C1 segment of cervical spinal cord (tissue), 14 donors: ENCODE measurements at places on chromosomes 13 and 19.

DNA sequence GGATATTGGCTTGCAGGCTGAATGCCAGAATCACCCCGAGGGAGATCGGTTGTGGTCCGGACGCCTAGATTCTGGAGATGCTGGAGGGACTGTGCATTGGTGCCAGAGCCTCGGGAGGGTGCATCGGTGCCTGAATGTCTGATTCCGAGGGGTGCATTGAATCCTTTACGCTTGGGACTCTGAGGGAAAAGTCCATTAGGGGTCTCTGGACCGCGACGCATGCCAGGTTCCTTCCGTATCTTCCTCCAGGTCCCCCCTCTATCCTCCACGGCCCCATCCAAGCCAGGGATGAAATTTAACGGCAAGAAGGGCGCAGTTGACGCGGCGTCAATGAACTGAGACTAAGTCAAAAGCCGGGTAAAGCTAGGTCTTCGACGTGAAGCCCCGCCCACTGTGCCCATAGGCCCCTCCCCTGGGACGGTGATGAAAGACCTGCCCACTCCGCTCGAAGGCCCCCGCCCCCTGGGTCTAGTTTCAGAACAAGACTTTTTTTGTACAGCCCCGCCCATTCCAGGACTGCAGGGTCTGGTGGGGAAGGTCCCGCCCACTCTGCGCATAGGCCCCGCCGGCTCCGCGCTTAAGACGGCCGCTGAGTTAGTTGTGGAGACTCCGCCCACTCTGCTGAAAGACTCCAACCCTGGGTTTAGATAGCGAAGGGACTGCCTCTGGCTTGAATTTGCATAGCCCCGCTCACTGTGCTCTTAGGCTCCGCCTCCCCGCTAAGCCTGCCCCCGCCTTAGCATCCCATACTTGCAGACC lies 737 bp downstream of the ZNF575 start:
- peak; percentile 86 for DNase-seq

GRCh38 chr13:44903574-44903985 lies 85.7 kb downstream of the NUFIP1 start:
- DNase-seq, result peak; percentile 9

GRCh38 chr19:50819636-50820035 lies 4.0 kb downstream of the KLK1 start:
- no peak for DNase-seq

DNA sequence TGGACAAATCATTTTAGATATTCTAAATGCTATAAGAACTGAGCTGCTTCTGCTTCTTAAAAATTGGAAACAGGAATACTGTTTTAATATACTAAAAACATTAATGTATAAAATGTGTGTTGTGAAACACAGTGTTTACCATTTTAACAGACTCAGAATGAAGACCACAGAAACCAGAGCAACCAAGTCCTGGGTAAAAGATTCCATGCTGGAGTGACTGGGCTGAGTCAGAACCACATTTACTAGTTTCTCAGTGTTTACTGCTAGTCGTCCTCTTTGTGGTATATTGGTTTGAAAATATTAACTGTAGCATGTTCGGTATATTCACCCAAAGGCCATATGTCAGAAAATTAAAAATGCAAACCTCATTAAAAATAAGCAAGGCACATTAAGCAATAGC lies 31.9 kb downstream of the ANKRD10 start:
- no peak for DNase-seq

GRCh38 chr13:33758113-33758512 lies 59.8 kb upstream of the RFC3 start:
- no peak for DNase-seq

GRCh38 chr13:103935117-103935516 lies 868.9 kb upstream of the SLC10A2 start:
- DNase-seq, result no peak

DNA sequence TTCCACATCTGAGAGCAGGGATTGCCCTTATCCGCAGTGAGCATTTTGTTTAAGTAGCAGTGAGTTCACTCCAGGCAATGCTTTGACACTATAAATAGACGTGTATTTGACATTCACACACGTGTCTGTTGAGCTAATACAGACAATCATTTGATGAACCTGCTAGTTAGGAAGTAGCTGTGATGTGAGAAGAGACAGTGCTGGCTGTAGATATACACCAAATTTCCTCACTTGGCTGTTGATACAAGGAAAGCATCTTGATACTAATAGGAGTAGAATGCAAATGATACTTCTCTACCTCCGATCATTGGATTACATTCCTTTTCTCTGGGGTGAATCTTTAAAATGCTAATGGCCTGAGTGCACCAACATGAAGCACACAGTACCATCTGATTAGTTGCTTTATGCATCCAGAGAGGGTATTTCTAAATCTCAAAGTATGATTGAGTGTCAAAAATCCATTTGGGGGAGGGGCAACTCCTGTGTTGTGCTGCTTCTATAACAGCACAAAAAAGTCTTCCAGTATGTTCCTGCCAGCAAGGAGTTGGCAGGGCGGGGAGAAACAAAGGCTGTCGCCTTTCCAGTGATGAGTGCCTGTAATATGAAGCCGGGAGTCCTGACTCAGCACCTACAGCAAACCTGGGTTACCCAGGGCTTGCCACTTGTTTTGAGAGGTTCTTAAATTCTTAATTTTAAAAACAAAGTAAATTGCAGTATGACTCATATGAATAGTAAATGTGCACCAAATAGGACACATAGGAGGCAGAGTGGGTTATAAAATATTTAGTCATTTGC lies 7.0 kb downstream of the CUL4A start:
- peak; percentile 37 for DNase-seq

- no peak for DNase-seq
Measured at GRCh38 chr13:51726446-51727193, 77.3 kb downstream of the DHRS12 start.

DNA sequence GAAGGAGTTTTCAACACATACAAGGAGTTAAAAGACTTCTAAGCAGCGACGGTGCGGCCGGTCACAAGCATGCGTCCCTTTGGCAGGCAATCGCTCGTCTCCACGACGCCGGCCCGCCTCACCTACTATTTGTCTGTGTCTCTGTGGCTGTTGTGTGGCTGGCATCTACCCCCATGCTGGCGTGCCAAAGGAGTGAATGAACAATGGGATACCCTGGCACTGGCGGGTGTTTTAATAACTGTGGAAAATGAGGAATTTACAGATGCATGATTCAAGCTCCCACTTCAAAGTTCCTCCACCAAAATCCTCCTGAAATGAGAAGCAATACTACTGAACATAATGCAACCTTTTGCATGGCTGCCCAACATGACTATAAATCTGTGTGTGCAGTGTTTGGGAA lies 176.6 kb downstream of the KLF5 start:
- DNase-seq, result no peak

GRCh38 chr13:114151031-114151430 lies 18.6 kb upstream of the RASA3 start:
- DNase-seq, result no peak

GRCh38 chr13:99351772-99352171 lies 44.6 kb upstream of the GPR183 start:
- DNase-seq, result no peak

GRCh38 chr19:18541992-18542940 lies 1.1 kb downstream of the FKBP8 start:
- DNase-seq, result no peak

DNA sequence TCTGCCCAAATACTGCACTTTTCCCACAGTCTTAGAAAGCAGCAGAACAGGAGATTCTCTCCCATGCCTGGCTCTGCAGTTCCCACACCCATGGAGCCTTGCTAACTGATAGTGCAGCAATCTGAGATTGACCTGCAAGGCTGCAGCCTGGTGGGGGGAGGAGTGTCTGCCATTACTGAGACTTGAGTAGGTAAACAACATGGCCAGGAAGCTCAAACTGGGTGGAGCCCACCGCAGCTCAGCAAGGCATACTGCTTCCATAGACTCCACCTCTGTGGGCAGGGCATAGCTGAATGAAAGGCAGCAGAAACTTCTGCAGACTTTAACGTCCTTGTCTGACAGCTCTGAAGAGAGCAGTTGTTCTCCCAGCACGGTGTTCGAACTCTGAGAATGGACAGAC lies 358.5 kb upstream of the PCDH9 start:
- DNase-seq, result no peak

DNA sequence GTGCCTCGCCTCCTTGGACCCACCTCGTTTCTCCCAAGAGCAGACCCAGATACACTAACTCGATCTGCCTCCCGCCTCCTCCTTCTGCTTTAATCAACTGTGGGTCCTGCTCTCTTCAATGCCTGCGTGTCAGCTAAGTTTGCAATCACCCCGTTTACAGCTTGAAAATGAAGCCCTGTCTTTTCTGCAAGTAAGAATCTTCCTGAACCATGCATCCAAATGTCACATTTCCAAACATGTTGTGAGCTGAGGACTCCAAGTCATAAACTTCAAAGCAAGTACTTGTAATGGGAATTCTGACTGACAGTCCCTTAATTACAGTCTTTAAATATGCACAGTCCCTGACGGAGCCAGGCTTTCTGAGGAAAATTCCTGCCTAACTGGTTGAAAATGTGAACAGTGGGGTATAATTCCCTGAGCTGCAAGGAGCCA lies 154.9 kb upstream of the UQCRFS1 start:
- no peak for DNase-seq

DNA sequence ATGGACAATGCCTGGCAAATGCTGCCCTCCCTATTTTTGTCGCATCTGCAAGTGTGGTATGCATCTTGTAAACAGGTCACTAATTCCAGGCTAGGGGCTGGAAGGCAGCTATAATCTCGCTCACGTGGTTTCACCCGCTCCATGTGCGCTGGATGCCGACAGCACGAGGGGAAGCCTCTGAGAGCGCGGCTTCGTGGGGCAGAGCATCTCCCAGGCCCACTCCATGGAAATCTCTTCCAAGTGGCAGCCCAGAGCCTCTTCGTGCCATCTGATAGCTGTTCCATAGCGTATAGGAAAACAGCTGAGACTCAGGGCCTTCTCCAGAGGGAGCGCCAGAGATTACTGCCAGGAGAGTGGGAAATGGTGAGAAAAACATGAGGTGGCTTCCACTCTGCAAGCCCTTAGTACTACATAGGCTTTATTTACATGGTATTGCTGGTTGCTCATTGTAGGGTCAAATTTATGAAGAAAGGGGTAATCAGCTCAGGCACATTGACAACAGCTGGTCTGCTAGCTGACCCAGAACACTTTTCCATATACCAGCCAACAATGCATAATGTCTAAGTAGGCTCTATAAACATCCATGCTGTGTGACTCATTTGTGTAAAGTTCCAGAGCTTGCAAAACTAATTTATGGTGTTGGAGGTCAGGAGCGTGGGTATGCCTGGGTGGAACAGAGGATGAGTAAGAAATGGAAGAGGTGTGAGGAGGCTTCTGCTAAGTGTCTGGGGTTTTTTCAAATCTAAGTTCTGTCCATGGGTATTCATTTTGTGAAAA lies 165.2 kb downstream of the SHISA2 start:
- no peak for DNase-seq

DNA sequence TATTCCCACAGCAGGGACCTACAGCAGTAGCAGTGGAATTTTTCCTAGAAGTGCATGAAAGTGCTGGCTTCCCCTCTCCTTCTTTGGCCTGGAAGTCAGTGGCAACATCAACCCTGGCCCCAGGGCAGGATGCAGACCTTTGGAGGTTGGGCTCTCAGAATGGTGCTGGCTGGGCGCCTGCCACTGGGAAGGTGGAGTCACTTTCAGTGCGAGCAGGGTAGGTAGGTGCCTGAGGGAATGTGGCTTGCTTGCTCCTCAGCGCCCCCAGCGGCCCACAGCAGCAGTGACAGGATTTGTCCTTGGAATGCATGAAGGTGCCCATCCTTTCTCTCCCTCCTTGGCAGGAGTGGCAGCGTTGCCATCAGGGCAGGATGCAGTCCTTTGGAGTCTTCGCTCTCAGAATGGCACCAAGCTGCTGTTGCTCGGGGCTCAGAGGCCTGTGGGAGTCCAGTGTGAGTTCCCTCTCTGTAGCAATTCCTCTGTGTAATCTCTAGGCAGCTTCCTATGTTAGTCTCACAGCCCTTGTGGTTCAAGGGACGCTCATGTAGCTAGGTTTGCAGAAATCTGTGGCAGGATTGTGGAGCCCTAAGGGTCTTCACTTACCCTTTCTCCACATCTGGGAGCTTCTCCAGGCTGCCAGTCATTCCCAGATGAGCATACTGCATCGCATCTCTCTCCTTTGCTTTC lies 354.4 kb upstream of the DACH1 start:
- no peak for DNase-seq

DNA sequence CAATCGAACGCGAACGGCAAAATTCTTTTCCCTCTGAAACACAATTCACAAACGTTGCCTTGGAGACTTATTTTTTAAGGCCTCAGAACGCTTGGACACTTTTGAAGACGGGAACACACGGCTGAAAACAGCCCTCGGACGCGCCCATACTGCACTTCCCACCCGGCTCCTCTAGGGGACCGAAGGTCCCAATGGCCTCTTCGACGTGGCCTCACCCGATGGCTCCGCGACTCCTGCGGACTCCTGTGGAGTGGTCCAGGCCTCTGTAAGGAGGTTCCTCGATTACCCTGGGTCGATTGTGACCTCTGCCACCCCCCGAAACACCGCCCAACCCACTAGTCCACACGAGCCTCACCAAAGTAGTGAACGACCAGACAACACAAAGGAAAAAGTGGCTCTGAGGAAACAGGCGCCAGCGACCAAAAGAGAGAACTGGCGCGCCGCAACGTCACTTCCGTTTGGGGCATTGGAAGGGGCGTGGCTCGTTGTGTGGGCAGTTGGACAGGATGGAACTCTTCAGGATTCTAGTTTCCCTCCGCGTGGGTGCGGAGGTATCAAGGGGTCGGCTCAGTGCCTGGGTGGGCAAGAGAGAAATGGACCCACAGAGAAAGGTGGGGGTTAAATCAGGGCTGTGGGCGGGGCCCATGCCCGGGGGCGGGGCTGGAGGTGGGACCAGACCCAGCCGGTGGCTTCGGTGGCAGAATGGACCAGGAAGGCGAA lies at the start of gene ZNF560:
TSS of gene ZNF560 (minus strand) at position 434 of the 720 bp plus-strand sequence. CDS start 23,303 bp downstream, outside the sequence.
- no peak for DNase-seq
